ENCODE measurements at places on chromosomes 3 and 15.

GRCh38 chr15:60704129-60704528 lies 225.2 kb upstream of the ICE2 start:
- peak; percentile 67 for DNase-seq

DNA sequence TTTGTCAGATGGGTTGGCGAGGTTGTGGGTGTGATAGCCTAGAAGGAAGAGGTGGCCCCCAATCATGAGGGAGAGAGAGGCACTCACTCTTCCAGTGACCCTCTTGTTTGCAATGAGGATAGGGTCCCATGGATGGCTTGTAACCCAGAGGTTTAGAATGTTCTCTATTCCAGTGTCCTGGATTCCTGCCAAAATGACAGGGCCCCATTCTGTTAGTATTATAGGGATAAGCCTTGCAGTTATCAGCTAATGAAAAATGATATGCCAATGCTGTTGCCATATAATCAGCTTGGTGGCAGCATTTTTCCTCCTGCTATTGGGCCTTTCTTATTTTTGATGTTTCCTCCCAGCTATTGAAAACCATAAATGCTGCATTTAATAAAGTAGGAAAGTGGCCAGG lies 23.3 kb upstream of the SENP7 start:
- DNase-seq = no peak

GRCh38 chr3:41833628-41834027 lies 128.3 kb downstream of the ULK4 start:
- DNase-seq = no peak

DNA sequence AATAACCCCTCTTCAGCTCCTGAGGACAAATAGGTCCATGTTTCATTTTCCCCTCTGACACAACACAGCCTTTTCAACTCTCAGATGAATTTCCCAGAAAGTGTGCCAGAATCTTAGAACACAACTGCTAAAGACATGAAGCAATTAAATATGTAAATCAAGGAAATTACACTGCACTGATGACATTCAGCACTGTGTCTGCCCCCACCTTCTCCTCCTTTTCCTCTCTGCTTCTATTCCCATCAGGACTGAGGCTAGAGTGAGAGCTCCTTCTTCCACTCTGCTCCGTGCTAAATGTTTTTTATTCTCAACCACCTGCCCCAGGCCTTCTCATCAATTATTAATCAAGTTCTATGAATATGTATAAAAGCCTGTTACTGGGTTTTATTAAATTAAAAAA lies 596.1 kb downstream of the TUSC7 start:
- no peak for DNase-seq

- DNase-seq = no peak
Observed at GRCh38 chr3:133895208-133896001, at the start of gene RAB6B. Gene RAB6B (minus strand): TSS chr3:133895882. CDS start chr3:133895466, 416 bp downstream.

DNA sequence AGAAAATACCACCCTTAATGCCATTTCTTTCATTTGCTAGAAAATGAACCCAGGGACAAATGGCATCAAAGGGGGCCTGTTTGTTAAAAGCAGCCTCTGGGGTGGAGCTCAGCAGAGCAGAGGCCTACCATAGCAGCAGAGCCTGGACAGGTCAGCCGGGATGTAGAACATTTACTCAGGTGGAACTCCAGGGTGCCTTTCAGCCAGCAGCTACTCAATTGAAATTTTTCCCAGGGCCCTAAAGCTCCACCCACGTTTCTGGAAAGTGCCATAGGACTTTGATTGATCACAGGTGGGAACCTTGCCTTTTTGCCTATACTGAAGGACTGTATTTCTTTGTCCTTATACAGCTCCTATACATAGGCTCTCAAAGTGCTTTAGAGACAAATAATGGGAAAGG lies 74.5 kb upstream of the C15orf61 start:
- no peak for DNase-seq

- no peak for DNase-seq
Observed at GRCh38 chr15:37898362-37898761, 36.1 kb upstream of the TMCO5A start.

DNA sequence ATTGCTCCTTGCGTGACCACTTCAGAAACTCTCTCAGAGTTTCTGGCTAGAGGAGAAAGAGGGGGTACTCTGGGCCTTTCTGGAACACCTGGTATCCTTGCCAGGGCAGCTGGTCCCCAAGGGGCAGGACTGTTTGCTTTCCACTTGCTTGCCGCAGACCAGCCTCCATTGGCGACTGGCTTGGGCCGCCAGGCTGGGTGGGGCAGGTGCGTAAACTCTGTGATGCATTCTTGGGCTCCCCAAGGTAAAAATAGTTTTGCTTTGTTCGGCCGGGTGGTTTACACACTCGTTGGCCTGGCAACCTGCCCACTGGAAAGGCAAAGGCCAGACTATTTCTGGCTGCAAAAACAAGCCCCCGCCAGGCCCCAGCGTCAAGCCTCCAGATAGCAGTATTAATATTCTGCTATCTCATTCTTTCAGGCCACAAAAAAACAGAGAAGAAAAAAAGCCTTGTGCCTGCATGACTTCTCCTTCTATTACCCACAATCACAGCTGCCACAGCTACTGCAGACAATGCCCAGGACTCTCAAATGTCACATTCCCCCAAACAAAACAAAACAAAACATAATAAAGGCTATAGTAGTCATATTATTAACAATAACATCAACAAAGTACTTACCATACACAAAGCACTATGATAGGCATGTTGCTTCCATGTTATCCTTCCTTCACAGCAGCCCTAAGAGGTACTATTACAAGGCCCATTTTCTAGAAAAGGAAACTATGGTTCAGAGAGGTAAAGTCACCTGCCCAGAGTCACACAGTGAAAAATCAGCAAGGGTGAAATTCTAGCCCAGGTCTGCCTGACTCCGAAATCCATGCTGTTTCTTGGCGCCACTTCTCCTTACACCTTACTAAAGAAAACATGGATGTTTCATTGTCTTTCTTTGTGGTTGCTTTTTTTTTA lies 14.0 kb upstream of the SSUH2 start:
- peak; percentile 71 for DNase-seq

DNA sequence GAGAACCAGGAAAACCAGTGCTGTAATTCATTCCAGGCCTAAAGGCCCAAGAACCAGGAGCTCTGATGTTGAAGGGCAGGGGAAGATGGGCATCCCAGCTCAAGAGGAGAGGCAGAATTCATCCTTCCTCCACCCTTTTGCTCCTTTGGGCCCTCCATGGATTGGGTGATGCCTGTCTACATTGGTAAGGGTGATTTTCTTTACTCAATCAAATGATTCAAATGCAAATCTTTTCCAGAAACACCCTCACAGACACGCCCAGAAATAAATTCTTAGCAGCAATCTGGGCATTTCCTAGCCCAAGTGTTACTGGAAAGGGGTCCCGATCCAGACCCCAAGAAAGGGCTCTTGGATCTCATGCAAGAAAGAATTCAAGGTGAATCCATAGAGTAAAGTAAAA lies 17.6 kb upstream of the APOD start:
- DNase-seq = no peak

- no peak for DNase-seq
Observed at GRCh38 chr3:18135060-18135814, 289.9 kb downstream of the SATB1 start.

GRCh38 chr3:57060089-57060821 lies at the start of gene SPATA12:
Gene SPATA12 (plus strand): TSS chr3:57060664. CDS start chr3:57073695, 13,031 bp downstream.
- DNase-seq = peak; percentile 70

DNA sequence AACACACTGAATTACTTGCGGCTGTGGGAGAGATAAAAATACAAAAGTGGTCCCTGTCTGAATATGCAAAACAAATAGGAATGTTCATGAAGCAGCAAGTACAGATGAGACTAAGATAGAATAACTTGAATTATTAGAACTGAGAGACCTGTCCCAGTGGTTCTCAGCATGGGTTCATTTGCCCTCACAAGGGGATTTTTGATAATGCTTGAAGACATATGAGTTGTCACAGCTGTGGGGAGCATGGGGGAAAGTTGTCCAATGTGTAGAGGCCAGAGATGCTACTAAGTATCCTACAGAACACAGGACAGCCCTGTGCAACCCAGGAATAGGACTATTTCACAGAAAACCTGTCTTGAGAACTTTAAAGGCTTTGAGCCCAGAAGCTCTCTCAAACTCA lies 22.4 kb downstream of the PPM1L start:
- no peak for DNase-seq

- peak; percentile 84 for DNase-seq
Observed at GRCh38 chr15:74776821-74777768, 4.8 kb upstream of the CSK start.

GRCh38 chr15:90142216-90143165 lies 40.2 kb upstream of the IDH2 start:
- peak; percentile 49 for DNase-seq

DNA sequence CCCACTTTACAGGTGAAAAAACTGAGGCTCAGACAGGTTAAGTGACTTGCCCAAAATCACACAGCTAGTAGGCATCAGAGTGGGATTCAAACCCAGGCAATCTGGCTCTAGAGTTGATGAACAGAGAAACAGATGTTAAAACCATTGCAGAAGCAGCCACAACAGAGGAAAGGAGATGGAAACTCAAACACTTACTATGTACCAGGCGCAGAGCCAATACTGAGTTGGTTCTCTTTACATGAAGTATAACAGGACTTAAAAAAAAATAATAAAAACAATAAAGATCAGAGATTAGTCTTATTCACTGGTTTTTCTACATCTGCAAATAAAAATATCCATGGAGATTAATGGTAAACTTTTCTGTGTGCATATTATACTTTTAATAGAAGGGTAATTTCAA lies 84.9 kb upstream of the SPATA12 start:
- DNase-seq = no peak

- DNase-seq = no peak
Observed at GRCh38 chr3:119669906-119670570, 7.2 kb downstream of the COX17 start.

DNA sequence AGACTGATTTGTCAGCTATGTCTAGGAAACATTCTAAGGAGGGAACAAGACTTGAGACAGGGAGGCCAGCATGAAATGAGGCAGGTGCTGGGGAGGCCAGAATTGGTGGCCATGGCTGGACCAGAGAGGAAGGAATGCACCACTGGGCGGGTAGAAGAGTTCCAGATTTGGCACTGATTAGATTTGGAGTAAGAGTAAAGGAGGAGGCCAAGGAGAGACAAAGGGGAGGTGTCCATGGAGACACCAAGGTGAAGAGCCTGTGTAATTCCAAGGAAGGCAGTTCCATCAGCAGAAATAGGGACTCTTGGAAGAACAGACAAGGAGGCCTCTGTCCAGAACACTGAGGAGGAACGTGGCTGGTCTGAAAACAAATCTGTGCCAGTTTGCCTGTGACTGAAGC lies 1.8 kb downstream of the ARNT2 start:
- DNase-seq = no peak

DNA sequence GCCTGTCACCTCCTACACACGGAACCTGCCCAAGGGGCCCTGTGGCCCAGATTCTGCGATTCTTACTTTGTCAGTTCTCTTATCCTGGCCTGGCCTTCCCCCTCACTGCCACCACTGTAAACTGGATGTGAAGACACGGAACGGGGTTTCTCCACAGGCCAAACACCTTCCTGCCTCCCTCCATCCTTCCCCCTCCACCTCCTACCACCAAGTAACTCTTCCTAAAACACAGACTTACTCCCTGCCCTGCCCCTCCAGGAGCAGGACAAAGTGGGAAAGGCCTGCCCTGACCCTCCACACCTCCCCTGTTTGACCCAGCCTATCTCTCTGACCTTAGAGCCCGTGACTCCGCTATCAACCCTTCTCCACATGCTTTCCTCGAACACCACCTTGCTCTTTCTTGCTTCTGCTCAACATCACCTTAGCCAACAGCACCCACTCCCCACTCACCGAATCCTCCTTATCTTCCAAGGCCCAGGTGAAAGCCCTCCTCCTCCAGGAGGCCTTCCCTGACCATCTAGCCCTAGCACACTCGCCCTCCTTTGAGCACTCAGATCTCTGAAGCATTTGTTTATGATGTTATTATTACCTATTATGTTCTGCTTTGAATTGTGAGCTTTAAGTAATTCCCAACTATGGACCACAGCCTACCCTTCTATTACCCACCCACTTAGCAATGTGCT lies 7.6 kb downstream of the CA12 start:
- no peak for DNase-seq

- DNase-seq = no peak
Observed at GRCh38 chr15:79943820-79944219, 27.2 kb downstream of the BCL2A1 start.

GRCh38 chr3:100981164-100981911 lies 11.9 kb downstream of the ABI3BP start:
- no peak for DNase-seq

DNA sequence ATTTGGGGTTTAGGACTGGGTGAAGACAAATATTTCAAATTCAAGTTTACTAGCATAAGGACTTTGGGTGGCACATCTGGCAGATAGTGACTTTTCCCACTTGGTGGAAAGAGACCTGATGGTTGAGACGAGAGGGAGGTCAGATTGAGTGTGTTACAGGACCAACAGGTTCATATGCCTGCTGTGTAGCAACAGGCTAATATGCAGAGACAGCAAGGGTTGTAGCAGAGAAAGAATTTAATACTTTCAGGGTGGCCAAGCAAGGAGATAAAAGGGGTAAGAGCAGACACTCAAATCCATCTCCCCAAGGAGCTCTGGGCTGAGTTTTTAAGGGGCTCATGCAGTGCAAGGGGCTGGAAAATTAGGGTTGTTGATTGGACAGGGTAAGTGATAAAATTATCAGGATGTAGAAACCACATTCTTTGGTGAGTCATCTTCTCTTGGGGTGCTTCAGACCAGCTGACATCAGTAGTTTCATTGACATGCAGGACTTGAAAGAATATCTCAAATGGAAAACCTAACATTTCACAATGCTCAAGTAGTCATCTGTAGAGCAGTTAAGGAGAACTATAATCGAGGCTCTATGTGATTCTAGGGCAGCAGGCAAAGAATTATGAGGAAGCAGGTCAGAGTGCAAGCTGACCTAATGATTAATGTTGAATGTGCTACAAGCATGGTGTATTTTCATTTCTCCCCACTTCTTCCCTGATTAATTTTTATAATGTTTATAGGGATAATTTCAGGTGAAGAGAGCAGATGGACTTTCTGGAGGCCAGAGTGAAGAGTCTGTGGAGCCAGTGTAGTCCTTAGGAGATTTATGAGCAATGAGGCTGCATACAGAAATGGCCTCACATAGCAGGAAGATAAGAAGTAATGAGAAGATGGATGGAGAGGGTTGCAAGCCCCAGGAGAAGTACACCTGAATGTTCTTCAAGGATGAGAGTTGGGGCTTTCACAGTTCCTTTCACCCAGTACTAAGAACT lies 13.7 kb downstream of the FOXB1 start:
- no peak for DNase-seq

GRCh38 chr3:120077731-120078130 lies 16.5 kb downstream of the GSK3B start:
- no peak for DNase-seq

GRCh38 chr15:67142092-67142766 lies 76.8 kb downstream of the SMAD3 start:
- no peak for DNase-seq
